Stimulated activated CD8-positive, alpha-beta memory T cell treated with anti-CD3 and anti-CD28 coated beads, Interleukin-4, amount 100 ng/mL, for 1 hour (primary cell): ENCODE measurements at places on chromosomes 1 and 21.

DNA sequence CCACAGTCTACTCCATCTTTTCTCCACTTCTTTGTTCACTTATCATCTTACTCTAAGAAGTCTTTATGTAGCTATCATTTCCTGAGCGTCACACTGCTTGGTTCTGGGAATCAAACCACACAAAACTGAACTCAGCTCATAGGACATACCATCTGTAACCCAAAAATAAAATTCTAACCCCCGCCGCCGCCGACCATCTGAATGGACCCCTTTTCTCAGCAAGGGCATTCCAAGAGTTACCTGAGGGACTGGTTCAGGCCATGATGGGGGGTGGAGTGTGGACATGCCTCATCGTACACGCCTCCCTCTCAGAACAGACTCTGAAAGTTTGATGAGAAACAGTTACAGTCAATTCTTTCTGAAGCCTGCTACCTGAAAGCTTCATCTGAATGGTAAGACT, 12.6 kb upstream of the CHI3L2 start:
- DNase-seq, result no peak

DNA sequence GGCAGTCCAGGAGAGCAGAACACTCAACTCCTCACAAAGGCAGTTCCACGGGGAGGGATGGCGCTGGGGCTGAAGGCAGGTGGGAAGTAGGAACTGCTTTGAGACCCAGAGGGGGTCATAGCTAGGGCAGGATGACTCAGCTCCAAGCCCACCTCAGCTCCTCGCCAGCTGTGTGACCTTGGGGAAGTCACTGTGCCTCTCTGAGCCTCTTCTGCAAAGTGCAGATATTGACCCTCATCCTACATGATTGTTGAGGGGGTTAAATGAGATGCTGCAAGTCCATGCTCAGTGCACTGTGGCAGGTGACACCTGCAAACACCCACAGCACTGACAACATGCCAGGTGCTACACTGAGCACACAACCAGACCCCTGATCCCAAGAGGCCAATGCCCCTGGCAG, 93.2 kb downstream of the LACTBL1 start:
- DNase-seq, result no peak

GRCh38 chr1:196381544-196381943, 226.7 kb downstream of the KCNT2 start:
- no peak for DNase-seq

DNA sequence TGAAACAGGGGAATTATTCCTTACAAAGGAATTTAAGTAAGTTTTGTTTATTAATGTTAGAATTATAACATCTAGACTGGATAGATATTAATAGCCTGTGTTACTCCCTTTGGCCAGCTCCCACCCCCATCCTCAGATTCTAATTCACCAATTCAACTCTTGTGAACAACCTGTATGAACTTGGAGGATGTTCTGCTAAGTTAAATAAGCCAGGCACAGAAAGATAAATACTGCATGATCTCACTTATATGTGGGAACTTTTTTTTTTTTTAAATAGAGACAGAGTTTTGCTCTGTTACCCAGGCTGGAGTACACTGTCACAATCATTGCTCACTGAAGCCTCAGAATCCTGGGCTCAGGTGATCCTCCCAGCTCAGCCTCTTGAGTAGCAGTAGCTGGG, 32.2 kb downstream of the EFCAB7 start:
- no peak for DNase-seq

- DNase-seq, result no peak
Measured at GRCh38 chr1:29855561-29856160, 619.3 kb downstream of the PTPRU start.

DNA sequence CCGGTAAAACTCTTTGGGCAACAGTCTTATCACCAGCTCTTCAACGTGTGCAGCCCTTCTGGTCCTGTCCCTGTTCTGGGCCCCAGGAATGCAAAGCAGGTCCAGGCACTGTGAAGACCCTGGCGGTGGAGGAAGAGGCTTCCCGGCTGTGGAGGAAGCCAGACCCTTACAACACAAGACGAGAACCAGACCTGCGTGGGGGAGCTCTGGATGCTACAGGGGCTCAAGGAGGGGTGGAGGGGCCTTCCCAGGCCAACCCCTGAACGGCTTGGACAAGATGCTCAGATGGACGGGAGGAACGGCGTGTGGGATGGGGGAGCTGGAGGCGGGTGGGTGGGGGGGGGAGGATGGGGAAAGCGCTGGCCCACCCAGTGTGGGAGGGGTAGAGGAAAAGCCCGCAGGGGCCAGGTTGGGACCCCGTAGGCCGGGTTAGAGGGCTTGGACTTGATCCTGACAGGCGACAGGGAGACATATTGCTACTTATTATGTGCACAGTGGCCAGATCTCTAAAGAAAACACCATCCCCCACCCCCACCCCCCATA, 5.1 kb upstream of the OLIG2 start:
- no peak for DNase-seq

- no peak for DNase-seq
Measured at GRCh38 chr1:2269193-2269921, 41.2 kb downstream of the SKI start.
